ENCODE measurements at places on chromosomes 4 and X.

DNA sequence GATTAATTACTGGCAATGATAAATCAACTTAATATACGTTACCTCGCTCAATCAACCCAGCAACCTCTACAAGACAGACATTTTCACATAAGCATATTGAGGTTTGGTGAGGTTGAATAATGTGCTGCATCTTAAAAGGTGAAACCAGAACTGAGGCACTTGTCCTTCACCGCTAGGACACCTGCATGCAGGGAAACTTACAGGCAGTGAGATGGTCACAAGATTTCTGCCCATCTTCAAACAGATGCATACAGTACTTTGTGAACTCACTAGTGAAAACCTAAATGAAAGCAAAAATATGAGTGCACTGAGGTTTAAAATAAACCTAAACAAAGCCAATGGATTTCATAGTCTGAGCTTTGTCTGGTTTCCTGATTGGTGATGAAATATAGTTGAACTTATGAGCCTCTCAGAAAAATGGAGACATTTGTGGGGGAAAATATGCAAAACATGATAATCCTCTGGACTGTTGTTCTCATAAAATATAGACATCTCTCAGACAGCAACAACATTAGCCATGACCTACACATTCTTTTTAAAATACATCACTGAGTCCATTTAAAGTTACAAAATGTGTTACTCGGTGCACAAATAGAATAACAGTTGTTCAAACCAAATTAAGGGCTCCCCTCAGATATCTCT is 20.9 kb upstream of the PRSS12 start:
- no peak for DNase-seq

DNA sequence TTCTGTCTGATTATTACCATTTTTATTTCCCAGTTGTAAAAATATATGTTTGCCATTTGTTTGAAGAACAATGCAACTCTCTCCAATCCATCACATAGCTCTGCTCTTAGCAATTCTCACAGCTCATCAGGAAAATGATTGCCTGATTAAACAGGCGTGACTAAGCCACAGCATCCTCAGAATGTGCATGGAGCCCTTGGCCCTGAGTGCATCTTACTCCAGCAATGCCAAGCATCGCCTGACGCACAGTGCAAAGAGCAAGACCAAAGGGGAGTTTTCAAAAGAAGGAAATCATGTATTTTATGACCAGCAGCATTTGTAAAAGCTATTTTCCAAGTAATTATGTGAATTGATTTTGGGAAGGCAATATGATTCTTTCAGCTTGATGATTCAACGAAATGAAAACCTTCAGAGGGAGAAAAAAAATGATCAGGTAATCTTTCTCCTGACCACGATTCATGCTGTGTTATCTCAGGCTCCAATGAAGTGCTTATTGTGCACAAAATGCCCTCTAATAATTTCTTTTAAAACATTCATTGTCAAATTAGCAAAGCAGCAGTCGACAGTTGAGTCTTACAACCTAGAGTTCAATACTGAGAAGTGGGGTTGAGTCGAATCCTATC is 138.0 kb upstream of the FAM9B start:
- DNase-seq = no peak

GRCh38 chr4:153074486-153074885 is 129.8 kb upstream of the TRIM2 start:
- no peak for DNase-seq

DNA sequence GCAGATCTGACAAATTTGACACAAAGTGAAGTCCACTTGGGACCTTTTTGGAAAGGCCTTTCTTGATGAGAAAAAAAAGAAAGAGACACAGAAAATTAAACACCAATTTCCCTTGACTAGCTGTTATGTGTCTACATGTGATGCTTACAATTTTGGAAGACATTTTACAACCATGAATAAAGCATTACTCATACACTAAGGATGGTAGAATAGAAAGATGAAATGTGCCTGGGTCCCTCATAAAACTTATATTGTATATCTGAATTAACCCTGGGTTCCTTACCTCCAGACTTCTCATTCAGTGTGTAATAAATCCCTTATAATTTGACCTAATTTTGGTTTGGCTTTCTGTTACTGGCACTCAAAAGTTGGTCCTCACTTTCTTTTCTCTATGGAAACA is 16.5 kb upstream of the GRIA3 start:
- DNase-seq = no peak

DNA sequence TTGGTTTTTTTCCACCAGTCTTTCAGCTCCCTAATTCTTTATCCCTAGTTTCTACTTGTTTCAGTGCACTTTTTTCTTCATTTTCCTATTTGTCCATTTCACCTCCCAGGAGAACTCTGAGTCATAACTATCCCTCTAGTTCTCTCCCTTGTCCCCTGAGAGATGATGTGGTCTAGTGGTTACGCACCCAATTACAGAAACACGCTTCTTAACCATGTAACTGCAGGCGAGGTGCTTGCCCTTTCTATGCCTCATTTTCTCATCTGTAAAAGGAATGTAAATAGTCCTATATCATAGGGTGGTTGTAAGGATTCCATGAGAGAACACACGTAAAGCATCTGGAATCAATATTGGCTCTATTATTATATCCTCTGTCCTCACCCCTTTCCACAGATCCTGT is 8.8 kb upstream of the GRPR start:
- no peak for DNase-seq

GRCh38 chrX:13793897-13794296 is 23.0 kb downstream of the GPM6B start:
- DNase-seq = no peak

- DNase-seq = no peak
Measured at GRCh38 chr4:94463771-94464170, 12.0 kb downstream of the PDLIM5 start.
